ENCODE measurements at places on chromosomes 16 and 17.

- no peak for DNase-seq
Measured at GRCh38 chr16:2308089-2308962, 32.2 kb downstream of the ABCA3 start.

- DNase-seq: no peak
Measured at GRCh38 chr16:19115148-19116021, 1.6 kb downstream of the ITPRIPL2 start.

DNA sequence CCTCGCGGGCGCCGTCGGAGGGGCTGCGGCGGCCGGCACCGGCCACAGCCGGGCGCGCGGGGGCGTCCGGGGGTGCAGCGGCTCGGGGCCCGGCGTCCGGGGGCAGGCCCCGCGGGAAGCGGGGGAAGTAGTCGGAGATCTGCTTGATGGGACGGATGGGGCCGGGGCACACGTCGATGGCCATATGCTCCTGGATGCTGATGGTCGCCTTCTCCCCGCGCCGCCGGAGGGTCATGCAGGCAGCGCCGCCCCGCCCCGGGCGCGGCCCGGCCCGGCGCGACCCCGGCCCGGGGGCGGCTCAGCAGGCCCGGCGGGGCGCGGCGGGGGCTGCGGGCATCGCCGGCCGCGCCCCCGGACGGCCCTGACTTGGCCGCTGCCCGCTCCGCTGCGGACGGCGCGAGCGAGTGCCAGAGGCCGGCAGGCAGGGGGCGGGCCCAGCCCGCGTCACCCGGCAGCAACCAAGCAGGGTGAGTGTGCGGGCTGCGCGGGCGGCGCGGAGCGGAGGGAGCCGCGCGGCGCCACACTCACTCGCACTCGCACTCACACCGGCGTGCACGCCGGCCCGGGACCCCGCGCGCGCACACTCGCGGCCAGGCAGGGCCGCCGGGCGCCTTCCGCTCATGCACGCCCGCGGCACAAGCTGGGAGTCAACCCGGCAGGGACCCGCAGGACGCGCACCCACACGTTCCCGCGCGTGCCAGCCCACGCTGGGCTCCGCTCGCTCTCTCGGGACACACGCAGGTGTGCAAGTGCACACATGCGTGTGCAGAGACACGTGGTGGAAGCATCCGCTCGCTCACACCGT is at the start of gene DOC2B:
Gene DOC2B (minus strand): TSS at position 406 of the 805 bp plus-strand sequence. CDS start 171 bp downstream, at position 235.
- no peak for DNase-seq

DNA sequence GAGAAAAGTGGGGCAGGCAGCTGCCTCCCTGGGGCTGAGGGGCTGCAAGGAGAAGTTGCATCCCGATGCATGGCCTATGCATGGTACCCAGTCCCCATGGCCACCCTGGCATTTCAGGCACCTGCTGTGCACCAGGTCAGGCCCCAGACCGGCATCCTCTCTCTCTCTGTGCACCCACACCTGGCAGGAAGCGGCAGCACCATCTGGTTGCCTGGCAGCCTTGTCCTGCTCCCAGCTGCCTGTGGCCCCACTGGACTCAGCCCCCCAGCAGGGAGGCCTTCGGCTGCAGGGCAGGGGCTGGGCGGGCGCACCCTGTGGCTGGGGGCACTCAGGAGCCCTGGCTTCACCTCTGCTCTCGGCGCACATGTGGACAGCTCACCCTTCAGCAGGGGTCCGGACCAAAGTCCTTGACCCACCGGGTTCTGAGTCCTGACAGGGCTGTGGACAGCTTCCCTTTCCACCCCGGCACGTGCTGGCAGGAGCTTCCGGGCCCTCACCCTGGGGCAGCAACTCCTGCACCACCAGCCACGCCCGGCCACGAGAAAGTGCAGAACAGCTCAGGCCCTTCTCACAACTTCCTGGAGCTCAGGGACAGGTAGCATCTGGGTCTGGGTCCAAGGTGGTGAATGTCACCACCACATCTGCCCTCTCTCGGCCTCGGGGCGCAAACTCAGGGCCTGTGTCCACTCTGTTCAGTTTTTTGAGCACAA is 36.7 kb downstream of the CTU2 start:
- no peak for DNase-seq

DNA sequence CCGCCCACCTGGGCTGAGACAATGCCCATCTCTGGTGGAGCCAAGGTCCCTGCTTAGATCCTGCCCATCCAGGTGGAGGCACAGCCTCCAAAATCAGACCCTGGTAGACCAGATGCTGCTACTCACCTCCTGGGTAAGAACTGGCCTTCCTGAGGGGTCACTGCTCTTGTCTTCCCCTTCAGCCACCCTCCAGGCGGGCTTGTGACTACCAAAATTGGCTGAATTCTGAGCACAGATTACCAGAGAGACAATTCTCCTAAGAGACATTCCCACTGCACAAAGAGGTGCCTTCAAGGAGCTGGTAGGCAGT is 10.9 kb downstream of the MMP2 start:
- DNase-seq: no peak

- peak; percentile 36 for DNase-seq
Measured at GRCh38 chr17:2067608-2068024, 12.7 kb downstream of the HIC1 start.

GRCh38 chr17:55673743-55674506 is 48.7 kb downstream of the TMEM100 start:
- peak; percentile 64 for DNase-seq

GRCh38 chr17:71387456-71387855 is 733.4 kb upstream of the SOX9 start:
- no peak for DNase-seq

- no peak for DNase-seq
Measured at GRCh38 chr16:54309341-54309740, 22.8 kb upstream of the IRX3 start.

DNA sequence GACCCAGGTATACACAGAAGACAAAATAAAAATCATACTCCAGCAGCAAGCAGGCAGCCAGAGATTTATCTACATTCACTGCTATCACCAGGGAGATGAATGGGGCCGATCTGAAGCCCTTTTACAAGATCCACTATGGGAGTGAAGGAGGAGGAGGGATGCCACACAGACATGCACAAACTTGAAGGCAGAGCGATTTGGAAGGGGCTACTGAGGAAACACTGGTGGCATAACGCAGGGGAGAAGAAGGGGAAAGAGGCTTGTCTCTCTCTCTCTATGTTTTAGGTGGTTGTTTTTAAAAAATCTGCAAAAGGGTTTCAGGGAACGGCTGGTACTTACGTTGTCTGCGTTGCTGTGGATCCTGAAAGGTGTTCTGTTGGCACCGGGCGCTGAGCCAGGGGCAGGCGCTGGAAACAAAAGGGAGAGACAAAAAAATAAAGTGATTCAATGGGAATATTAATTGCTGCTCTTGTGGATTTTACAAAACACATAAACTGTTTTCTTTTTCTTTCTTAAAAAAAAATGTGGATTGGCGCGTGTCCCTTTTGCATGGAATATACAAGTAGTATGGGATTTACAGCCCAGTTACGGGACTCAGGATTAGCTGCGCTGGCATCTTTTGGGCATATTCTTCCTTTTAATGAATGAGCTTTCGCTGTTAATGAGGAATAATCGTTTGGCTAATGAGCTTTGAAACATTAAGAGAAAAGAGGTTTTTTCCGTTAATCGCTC is 255.3 kb upstream of the PMFBP1 start:
- no peak for DNase-seq

- DNase-seq: no peak
Measured at GRCh38 chr16:53152329-53152728, 97.5 kb downstream of the CHD9 start.

DNA sequence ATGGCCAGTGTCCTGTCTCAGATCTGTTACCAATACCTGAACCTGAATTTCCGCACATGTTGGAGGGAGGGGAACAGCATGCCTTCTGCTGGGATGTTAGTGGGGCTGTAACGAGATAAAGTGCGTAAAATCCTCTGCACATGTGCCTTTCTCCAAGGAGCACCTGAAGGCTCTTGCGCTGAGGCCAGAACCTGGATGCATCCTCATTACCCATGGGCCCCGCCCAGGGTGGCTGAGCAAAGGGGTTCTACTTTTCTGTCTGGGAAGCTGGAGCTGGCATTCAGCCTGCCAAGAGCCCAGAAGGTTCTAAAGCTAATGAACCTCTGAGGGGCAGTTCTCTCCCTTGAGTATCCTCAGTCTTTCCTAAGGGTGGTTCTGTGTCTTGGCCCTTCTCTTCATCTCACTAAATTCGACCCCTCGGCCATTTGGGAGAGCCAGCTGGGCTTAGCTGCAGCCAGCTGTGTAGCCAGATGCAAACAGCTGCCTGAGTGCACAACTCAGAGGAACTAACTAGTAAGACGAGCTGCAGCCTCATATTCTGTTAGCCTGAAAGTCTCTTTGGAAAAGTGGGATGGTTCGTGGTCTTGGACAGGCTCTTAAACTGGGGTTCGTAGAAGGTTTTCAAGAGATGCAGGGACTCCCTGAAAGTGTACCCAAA is 2.5 kb downstream of the ITGA3 start:
- no peak for DNase-seq

DNA sequence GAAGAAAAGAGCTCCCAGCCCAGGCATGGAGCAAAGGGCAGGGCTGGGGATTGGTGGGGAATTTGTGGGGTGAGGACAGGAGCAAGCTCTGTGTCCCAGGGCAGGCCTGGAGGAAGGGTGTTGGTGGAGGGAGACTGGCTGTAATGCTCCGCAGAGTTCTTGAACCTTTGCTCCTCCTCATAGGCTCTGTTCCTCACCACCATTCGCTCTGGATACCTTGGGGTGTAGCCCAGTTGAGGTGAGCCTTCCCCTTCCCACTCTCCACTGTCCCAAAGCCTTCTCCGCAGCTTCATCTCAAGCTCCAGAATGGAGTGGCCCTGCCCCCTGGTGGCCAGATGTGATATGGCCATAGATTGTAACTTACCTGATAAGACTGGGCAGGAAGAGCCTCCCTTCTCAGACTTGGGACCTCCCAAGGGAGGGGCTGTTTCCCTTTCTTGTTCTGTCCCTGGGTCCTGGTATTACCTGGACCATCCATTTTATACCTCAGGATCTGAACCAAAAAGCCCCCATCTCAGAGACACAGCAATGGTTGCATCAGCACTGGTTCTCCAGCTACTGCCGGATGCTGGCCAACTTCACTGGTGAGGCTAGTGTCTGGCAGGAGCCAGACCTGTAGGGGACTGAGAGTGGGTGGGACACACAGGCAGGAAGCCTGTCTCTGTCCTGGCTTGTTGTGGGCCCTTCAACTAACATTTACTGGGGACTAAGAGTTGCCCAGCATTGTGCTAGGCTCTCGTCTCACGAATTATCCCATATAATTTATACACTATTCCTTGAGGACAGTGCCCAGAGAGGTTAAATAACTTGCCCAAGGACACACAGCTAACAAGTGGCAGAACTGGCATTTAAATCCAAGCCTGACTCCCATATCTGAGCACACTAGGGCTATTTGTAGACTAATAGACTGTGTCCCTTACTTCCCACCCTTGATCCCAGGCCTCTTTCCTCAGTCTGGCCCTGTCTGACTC is 19.1 kb upstream of the STAC2 start:
- DNase-seq: peak; percentile 60

DNA sequence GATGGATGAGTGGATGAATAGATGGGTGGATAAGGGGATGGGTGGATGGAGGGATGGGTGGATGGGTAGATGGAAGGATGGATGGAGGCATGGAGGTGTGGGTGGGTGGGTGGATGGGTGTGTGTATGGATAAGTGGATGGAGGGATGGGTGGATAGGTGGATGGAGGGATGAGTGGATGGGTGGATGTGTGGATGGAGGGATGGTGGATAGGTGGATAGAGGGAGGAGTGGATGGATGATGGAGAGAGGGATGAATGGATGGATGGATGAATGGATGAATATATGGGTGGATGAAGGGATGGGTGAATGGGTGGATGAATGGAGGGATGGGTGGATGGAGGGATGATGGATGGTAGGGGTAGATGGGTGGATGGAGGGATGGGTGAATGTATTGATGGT is 27.5 kb upstream of the NPTX1 start:
- DNase-seq: no peak

All from fibroblast of gingiva (primary cell).